ENCODE measurements at places on chromosomes 6 and 20.

- DNase-seq: no peak
Measured at GRCh38 chr20:38854654-38855066, 49.2 kb downstream of the PPP1R16B start.

- DNase-seq: peak; percentile 35
Measured at GRCh38 chr6:167750956-167751358, 75.8 kb upstream of the AFDN start.

GRCh38 chr20:2690718-2691117 lies 1.9 kb upstream of the EBF4 start:
- no peak for DNase-seq

- no peak for DNase-seq
Measured at GRCh38 chr6:45591890-45592289, 214.2 kb upstream of the SUPT3H start.

DNA sequence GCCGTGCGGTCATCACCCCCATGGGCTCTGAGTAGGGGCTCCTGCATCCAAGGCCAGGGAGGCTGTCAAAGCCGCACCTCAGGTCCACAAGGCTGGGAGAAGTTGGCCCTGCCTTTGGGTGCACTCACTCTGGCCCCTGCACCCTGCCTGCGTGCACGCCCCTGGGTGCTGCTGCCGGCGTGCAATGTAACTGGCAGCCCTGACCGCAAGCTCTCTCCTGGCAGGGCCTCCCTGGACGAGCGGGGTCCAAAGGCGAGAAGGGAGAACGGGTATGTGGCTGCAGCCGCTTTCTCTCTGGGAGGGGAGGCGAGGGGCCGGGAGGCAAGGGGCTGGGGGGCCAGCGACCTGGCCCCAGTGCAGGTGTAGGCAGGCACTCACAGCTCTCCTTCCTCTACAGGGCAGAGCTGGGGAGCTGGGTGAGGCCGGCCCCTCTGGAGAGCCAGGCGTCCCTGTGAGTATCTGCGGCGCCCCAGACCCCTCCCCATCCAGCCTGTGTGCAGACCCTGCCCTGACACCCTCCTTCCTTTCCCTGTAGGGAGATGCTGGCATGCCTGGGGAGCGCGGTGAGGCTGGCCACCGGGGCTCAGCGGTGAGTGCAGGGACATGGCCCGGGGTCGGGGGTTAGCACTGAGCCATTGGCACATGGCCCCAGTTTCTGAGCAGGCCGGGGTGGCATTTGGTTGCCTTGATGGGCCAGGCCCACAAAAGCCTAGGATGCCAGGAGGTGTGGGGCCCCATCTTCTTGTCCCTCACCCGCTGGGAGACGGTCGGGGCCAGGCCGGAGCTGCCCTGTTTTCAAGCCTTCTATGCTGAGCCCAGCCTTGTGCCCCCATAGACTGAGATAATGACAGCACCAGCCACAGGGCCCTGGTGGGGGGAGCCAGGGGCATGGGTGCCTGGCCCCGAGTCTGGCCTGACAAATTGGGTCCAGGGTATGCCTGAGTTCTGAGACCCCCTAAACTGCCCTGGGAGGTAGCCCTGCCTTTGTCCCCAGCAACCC lies 12.7 kb downstream of the COL9A3 start:
- DNase-seq: no peak

GRCh38 chr6:134870677-134871498 lies 79.0 kb downstream of the ALDH8A1 start:
- DNase-seq: no peak

- no peak for DNase-seq
Measured at GRCh38 chr20:20060234-20060998, 8.1 kb downstream of the CFAP61 start.

DNA sequence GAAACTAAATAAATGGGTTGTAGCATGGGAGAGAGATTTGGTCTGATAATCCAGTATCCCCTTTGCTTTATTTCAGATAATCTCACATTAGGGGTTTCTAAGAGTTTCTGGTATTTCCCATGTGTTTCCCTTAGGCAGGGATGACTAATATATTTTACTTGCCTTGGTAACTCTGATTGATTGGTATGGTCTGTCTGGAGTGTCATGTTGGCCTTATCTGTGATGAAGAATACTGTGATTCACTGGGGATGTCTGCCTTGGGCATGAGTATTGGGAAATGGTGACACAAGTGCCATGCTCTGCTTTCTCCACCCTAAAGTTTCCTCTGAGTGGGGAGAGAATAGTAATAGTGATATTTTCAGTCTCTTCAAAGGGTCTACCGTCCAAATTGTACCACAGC lies 10.1 kb downstream of the SLC22A2 start:
- DNase-seq: no peak

GRCh38 chr20:5526516-5526915 lies 209.8 kb upstream of the PROKR2 start:
- no peak for DNase-seq

- no peak for DNase-seq
Measured at GRCh38 chr6:41561416-41561815, 15.2 kb downstream of the FOXP4 start.

DNA sequence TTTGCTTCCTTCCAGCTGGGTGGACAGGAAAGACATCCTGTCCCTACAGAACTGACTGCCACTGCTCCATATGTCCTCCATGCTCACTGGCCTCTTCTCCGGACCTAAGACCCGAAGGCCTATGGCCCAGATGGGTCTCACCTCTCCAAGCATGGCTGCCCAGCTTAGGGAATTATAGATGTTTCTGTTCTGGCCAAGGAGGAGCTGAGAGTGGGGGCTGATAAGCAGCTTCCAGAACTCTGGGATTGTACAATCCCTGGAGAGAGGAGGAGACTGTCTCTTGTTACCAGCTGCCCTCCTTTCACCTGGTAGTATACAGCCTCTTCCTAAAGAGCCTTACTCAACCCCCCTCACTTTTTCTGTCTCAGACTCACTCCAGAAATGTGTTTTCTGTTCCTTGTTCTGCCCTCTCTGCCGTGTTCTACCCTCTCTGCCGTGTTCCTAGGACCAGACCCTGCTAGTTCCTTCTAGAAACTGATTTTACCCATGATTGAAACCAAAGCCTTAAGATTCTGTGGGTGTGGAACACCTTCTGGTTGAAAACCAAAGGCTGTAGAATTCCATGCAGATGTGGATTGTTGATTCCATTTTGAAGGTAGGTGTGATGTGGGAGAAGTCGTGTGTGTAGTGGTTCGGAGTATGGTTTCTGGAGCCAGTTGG lies 28.7 kb downstream of the ANKS1A start:
- no peak for DNase-seq

DNA sequence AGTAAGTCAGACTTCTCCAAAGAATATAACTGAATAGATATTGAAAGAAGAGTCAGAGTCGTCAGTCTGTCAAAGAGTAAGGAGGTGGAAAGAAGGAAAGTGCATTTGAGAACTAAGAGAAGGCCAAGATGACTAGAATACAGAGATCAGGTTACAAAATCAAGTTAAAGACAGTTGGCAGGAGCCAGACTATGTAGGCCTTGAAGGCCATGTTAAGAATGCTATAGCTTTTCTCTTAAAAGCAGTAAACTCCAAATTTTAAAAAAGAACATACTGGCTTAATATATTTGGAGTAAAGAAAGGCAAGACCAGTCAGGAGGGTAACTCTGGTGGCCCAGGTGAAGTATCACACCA lies 68.8 kb downstream of the IBTK start:
- no peak for DNase-seq

DNA sequence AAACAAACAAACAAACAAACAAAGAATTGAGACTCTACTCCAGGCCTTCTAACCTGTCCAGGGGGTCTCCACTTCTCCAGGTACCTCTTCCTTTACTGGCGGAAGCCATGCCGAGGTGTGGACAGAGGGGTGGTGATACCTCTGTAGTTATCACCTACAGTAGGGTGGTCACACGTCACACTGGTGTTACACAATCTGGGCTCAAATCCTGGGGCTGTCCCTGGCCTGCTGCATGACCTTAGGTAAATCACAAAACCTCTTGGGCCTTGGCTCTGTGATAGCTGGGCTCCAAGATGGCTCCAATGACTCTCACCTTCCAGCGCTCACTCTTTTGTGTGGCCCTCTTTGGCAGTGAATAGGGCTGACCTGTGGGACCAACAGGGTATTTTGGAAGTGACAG lies 76.8 kb upstream of the ZNFX1 start:
- DNase-seq: no peak

All from LoVo (cell line).